GM06990 (cell line): ENCODE measurements at places on chromosomes 6 and 20.
A peak's percentile ranks its signal among the peaks of the same experiment; 100 is the strongest.

GRCh38 chr20:61975407-61976129, 90.1 kb downstream of the TAF4 start:
- no peak for DNase-seq

- DNase-seq = no peak
Observed at GRCh38 chr20:58627212-58628072, 23.6 kb upstream of the STX16 start.

GRCh38 chr6:34522761-34523160, 33.4 kb downstream of the SPDEF start:
- DNase-seq = no peak

- DNase-seq = no peak
Observed at GRCh38 chr6:145491126-145491525, 244.2 kb downstream of the EPM2A start.

- peak; percentile 44 for DNase-seq
Observed at GRCh38 chr20:51380401-51381385, 161.8 kb downstream of the NFATC2 start.

DNA sequence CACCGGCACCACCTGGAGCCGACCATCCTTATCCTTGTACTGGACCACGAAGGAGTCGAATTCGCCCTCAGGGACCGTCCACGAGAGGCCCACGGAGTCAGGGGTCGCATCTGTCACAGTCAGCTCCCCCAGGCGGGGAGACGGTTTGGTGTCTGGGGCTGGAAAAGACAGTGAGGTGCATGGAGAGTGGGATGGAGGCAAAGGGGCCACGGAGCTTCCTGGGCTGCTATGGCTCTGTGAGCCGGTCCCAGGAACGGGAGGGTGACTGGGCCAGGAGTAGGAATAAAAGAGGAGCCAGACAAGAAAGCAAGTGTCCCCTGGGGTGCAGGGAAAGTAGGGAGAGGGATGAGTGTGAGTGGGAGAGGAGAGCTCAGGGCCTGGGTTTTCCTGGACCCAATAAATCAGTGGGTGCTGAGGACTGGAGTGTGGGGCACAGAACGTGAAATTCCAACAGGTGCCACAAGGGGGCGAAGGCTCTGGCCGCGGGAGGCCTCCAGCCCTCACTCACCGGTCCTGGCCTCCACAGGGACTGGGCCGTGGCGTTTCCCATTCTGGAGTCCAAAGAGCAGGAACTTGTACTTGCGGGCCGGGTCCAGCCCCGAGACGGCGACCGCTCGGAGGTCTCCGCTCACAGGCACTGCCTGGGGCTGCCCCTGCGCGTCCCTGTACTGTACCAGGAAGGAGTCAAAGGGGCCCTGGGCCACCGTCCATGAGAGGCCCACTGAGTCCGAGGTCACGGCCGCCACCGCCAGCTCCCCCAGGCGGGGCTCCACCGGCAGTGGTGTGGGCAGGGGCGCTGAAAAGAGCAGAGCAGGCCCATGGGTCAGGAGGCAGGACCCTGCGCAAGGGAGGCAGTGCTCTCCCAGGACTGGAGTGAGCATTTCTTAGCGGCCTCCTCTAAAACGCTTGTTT, 9.9 kb downstream of the CYP21A2 start:
- DNase-seq = peak; percentile 43

DNA sequence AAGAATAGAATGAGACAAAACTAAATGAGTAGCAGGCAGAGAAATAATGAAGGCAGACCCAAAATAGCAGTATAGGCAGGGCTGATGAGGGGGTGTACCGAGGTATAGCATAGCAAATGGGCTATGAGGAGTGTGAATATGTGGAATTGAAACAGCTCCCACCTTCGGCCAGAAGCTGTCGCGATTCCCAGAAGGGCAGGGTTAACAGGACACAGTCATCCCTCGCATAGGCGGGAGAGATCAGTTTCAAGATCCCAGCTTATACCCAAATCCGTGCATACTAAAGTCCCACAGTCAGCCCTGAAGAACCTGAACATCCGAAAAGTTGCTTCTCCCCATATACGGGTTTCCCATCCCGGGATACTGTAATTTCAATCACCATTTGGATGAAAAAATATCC, 82.7 kb downstream of the PTPRK start:
- DNase-seq = no peak

- DNase-seq = peak; percentile 87
Observed at GRCh38 chr20:10434832-10435812, at the start of gene SLX4IP. TSS of gene SLX4IP (plus strand) at chr20:10435305. CDS start at chr20:10458205, 22,900 bp downstream.

- DNase-seq = no peak
Observed at GRCh38 chr6:81999270-81999669, 246.8 kb upstream of the TENT5A start.

DNA sequence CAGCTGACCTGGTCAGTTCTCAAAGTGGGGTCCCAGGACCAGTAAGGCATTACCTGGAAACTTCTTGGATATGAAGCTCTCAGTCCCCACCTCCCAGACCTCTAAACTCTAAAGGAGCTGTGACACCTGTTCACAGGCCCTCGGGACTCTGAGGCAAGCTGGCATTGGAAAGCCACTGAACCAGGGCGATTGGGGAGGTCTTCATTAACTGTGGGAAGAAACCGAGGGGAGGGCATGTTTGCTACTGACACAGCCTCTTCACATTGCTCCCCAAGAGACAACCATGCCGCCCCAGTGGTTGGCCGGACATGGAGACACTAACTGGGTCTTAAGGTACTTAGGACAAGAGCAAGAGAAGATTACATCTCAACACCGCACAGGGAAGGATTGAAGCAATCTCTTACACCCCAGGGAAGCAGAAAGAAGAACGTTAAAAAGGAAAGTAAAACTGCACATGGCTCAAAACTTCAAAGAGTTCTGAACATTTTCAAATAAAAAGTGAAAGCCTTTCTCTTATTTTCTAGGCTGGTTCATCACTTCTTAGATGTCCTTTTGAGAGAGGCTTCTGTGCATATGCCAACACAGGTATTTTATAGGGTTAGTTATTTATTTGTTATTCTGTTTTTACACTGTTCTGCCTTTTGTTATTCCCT, 210.0 kb upstream of the CST7 start:
- DNase-seq = no peak

GRCh38 chr6:32070814-32071543, 32.8 kb downstream of the CYP21A2 start:
- DNase-seq = no peak

DNA sequence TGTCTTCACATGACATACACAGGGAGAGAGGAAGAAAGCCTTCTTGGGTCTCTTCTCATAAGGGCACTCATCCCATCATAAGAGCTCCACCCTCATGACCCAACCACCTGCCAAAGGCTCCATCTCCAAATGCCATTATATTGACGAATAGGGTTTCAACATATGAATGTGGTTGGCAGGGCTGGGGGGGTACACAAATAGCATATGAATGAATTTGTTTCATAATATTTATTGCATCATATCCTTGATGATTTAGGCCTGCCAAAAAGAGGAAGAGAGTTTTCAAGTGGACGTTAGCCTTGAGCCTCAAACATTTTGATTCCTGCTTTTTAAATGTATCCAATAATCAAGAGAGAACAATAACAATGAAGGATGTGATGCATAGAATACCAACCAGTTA, 26.2 kb upstream of the OPRM1 start:
- DNase-seq = no peak

DNA sequence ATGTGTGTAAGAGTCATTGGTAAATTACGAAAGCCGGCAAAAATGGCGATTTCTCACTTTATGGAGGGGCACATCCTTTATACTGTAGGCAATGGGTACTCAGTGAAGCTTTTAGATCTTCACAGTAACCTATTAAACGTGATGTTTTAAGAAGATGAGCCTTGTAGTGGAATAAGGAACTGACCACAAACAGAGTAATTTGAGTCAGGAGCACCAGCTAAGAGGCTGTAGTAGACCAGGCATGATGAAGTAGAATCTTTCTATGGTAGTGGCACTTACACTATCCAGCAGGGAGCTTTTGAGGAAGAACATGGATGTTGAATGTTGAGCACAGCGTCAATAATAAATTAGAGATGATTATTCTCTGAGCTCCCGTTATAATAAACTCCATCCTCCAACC, 65.9 kb downstream of the HIVEP2 start:
- no peak for DNase-seq

DNA sequence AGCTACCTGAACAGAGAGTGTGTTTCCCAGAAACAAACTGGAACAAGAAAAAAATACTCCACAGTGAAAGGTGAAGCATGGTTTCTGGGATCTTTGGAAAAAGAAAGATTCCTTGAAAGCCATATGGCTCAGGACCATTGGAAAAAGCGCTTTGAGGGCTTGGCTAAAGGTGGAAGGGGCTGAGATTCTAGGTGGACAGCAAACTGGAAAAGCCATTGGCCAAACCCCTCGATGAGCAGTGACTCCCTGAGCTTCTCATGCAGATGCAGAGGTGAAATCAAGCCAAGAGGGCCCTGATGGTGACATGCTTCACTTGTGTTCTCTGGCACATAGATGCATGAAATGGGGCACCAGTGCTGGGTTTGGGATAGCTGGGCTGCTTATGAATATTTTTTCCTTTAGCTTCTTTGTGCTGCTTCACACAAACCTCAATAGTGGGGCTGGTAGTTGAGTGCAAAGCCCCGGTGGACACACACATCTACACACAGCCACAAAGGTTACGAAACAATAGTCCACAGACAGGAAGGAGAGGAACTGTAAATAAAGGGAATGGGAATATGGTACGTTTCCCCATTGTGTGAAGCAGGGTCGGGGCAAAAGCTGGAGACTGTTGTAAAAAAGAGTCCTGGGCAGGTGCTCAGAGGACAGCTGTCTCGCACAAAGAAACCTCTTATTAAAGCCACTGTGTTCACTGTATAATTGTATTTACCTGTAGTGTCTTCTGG, 117.8 kb downstream of the FOXA2 start:
- no peak for DNase-seq

DNA sequence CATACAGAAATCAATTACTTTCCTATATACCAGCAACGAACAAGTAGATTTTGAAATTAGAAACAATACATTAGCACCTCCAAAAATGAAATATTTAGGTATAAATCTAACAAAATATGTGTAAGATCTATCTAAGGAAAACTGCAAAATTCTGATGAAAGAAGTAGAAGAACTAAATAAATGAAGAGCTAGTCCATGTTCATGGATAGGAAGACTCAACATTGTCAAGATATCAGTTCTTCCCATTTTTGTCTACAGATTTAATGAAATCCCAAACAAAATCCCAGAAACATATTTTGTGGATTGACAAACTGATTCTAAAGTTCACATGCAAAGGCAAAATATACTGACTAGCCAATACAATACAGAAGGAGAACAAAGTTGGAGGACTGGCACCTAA, 33.7 kb downstream of the PREP start:
- no peak for DNase-seq

- DNase-seq = no peak
Observed at GRCh38 chr6:20933057-20933788, 399.0 kb downstream of the CDKAL1 start.

DNA sequence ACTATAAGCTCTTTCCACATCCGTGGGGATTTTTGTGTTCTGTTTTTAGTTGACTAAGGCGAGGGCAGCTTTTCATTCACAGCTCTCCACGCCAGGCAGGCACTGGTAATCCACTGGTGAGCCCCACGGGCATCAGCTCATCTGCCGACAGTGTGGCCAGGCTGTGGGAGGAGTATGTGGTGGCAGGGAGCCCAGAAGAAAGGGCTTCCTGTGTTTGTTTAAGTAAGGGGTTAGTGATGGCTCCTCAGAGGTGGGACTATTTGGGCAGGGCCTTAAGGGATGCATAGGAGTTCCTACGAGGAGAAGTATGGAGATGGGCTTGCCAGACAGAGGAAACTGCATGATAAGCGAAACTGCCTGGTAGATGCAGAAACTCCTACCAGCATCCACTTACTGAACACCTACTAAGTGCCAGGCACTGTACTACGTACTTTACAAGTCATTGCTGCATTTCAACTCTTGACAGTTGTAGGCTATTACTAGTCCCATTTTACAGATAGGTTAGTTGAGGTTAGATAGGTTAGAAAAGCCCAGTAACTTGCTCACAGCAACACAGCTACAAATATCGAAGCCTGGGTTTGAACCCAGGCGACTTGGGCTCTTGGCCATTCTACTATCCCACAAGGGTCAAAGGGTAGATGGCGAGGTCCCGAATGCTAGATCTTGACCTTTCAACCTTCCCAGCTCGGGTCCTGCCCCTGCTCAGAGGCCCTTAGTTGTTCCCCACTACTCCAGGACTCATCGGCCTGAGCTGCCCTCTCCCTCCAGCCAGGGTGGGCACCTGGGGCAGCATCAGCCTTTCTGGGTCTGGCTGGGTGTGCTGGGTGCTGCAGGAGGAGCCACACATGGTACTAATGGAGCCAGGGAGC, 55.1 kb downstream of the CEBPB start:
- no peak for DNase-seq

GRCh38 chr20:46772901-46773300, 63.5 kb downstream of the SLC2A10 start:
- no peak for DNase-seq

DNA sequence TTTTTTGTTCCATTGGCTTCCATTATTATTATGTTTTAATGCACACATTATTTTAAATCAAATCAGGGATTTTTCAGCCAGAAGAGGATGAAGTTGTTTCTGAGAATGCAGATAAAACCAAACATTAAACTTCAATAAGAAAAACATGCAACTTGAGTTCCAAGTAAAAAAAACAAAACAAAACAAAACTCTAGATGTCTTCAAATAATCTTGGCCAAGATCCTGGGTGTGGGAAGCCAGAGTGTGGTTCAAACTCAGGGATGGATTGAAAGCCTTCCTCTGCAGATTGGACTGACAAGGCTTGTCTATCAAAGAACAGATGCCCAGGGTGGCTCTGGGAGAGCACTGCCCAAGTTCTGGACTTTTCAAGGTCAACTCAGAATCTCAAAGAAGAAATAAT, 134.1 kb downstream of the LCA5 start:
- DNase-seq = no peak

DNA sequence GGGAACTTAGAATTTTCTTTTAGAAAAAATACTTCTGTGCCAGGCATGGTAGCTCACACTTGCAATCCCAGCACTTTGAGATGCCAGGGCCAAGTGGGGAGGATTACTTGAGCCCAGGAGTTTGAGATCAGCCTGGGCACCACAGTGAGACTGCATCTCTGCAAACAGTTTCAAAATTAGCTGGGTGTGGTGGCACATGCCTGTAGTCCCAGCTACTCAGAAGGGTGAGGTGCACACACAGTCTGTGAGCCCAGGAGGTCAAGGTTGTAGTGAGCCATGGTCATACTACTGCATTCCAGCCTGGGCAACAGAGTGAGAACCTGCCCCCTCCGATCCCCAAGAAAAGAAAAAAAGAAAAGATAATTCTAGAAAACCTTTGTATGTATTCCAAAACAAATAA, 346.0 kb upstream of the KCNQ5 start:
- DNase-seq = no peak

- DNase-seq = peak; percentile 24
Observed at GRCh38 chr6:69663215-69663614, 133.6 kb downstream of the LMBRD1 start.

DNA sequence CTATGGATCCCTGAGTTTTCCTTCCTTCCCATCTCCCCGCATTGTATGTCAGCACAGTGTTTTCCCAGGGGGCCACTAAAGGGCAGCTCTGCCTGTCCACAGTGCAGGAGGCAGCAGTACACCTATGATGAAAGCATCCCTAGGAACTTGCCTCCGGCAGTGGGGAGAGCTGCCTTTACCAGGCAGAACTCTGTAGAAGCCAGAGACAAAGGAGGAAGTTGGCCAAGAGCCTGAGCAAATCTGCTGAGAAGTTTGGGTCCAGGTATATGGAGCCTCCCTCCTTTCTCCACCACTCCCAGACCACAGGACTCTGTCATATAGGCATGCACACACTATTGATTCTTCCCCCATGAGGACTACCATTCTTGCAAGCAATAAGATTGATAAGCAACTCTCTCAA, 282.7 kb downstream of the TBC1D7 start:
- no peak for DNase-seq
